Regular cardiac myocyte (primary cell): ENCODE measurements at places on chromosomes 2 and 18. TPM values are rescaled to one million over a fixed set of nuclear protein-coding genes. Genes with fewer than 3 reads are reported as not detected.

CPO gene
- under 0.01 TPM in 1 of 2 replicates, not detected in the other for total RNA-seq

RIT2 gene
- total RNA-seq = not detected in 2 replicates

ANO7 gene
- total RNA-seq = 0.38 and 0.85 TPM in 2 replicates

NCKAP5 gene
- 5.0 and 9.9 TPM in 2 replicates for total RNA-seq

CCBE1 gene
- total RNA-seq = 21.4 and 39.3 TPM in 2 replicates

CELF4 gene
- under 0.01 TPM in 1 of 2 replicates, not detected in the other for total RNA-seq

HOXD8 gene
- 0.38 and 0.85 TPM in 2 replicates for total RNA-seq

DQX1 gene
- total RNA-seq = not detected in 2 replicates

GPAT2 gene
- total RNA-seq = 7.6 and 37.0 TPM in 2 replicates

ASPRV1 gene
- under 0.01 and 0.56 TPM in 2 replicates for total RNA-seq

CXCR1 gene
- not detected in 2 replicates for total RNA-seq

IRS1 gene
- 7.9 and 19.6 TPM in 2 replicates for total RNA-seq

SCN2A gene
- 0.77 and 2.0 TPM in 2 replicates for total RNA-seq

RAX gene
- not detected in 2 replicates for total RNA-seq

MAP3K19 gene
- total RNA-seq = not detected in 2 replicates

C2orf72 gene
- 0.38 and 5.1 TPM in 2 replicates for total RNA-seq

SKOR2 gene
- total RNA-seq = not detected in 2 replicates

CHMP1B gene
- total RNA-seq = 58.7 and 66.0 TPM in 2 replicates

XIRP2 gene
- total RNA-seq = under 0.01 TPM in 1 of 2 replicates, not detected in the other

NTSR2 gene
- total RNA-seq = not detected in 2 replicates

IL1RN gene
- under 0.01 and 0.28 TPM in 2 replicates for total RNA-seq

FN1 gene
- 5,379 and 12,823 TPM in 2 replicates for total RNA-seq

ORC4 gene
- total RNA-seq = 46.2 and 54.1 TPM in 2 replicates

KCNG3 gene
- not detected in 2 replicates for total RNA-seq

VWC2L gene
- total RNA-seq = not detected in 2 replicates

NEURL3 gene
- total RNA-seq = not detected in 2 replicates

UGT1A3 gene
- total RNA-seq = not detected in 2 replicates

IL1A gene
- total RNA-seq = 8.2 and 15.5 TPM in 2 replicates

GALR1 gene
- total RNA-seq = not detected in 2 replicates

AQP12B gene
- total RNA-seq = not detected in 2 replicates

DSC2 gene
- total RNA-seq = under 0.01 TPM in 2 replicates

SP140 gene
- total RNA-seq = 0.77 TPM in 1 of 2 replicates, not detected in the other

MPPE1 gene
- total RNA-seq = 23.6 and 31.0 TPM in 2 replicates

EXOC6B gene
- 24.0 and 34.4 TPM in 2 replicates for total RNA-seq

GKN1 gene
- not detected in 2 replicates for total RNA-seq

CCNYL1 gene
- total RNA-seq = 17.8 and 18.9 TPM in 2 replicates

CDH19 gene
- total RNA-seq = 1.3 and 2.0 TPM in 2 replicates

TRAPPC12 gene
- total RNA-seq = 47.9 and 63.3 TPM in 2 replicates

NPHP1 gene
- 3.6 and 5.6 TPM in 2 replicates for total RNA-seq

NLRC4 gene
- not detected in 2 replicates for total RNA-seq

DYNAP gene
- not detected in 2 replicates for total RNA-seq

PROC gene
- under 0.01 TPM in 1 of 2 replicates, not detected in the other for total RNA-seq

GAD1 gene
- under 0.01 and 0.19 TPM in 2 replicates for total RNA-seq

RRM2 gene
- total RNA-seq = 3.7 and 85.5 TPM in 2 replicates

GPC1 gene
- total RNA-seq = 42.9 and 55.0 TPM in 2 replicates

ZSWIM2 gene
- under 0.01 TPM in 2 replicates for total RNA-seq
